ENCODE measurements at places on chromosomes 6 and 20.

DNA sequence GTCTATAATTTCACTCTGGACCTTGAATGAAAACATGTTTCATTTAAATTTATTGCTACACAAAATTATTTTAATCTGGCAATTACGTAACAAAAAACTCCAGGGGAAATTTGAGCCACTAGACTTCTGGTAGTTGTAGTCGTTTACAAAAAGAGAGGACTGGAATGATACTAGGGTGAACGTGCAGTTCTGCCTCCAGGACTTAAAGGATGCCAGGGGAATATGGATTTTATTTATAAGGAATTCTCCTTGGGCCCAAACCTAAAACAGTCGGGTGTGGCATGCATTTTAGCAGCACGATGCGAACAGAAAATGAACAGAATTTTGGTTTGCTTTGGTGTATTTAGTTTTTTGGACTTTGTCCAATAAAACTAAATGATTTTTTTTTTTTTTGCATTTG lies 76.9 kb downstream of the PRL start:
- peak; percentile 48 for DNase-seq

- DNase-seq: no peak
Measured at GRCh38 chr6:106156863-106157262, 70.7 kb downstream of the PRDM1 start.

GRCh38 chr6:148223424-148223842 lies 119.2 kb upstream of the SASH1 start:
- DNase-seq: no peak

- DNase-seq: peak; percentile 81
Measured at GRCh38 chr6:166460473-166461437, 78.0 kb upstream of the MPC1 start.

DNA sequence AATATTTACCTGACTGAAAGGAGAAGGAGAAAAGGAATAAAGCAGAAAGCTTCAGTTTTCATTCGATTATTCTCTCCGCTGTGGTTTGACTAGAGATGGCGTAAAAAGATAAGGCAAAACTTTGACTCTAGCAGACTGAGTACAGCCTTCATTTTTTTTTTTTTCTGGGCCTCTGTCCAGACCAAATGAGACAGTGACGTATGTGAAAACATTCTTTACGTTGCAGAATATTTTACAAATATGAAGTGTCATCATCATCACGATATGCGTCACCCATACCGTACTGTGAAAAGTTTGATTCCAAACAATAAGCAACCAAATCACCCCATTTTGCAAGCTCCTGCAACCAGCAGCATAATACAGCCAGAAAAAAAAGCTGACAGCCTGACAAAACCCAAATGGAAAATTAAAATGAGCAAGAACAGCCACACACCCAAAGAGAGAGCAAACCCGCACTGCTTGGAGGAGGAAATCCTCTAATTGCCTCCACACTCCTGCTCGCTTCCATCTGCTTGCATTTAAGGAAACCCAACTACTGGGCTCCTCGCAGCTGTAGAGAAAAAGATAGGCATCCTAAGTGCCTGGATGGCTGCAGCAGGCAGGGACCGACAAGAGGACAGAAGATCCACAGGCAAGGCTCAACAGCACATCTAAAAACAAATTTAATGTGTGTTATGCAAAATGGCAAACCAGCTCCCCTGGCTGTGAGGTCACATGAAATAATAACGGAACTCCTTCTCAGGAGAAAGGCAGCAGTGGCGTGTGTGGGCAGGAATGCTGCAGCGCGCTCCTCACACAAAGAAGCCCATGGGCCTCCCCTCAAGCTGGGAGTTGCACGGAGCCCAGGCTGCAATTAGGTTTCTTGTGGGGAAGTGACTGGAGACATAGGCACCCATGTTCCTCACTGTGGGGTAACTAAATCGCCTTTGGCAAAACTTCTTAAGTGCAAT lies 113.1 kb downstream of the FYN start:
- peak; percentile 36 for DNase-seq

GRCh38 chr20:16215041-16215440 lies 358.2 kb downstream of the KIF16B start:
- DNase-seq: no peak

- DNase-seq: no peak
Measured at GRCh38 chr6:56999049-56999448, 44.1 kb downstream of the BEND6 start.

- no peak for DNase-seq
Measured at GRCh38 chr20:43789593-43789992, 62.8 kb upstream of the GTSF1L start.

DNA sequence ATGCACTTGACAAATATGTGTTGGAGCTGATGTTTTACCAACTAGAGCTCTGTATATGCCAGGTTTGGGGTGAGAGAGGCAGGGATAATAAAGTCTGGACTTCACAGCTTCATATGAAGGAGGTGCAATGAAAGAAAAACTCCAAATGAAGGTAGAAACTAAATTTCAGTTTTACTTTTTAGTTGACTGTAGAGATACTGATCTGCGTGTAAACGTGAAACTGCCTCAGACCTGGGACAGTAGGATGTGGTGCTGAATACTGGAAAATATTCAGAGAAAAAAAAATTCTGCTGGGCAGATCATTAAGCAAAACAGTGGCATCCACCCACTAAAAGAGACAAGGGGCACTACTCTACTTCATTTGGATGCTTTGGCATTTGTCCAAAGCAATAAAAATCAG lies 94.5 kb downstream of the BACH2 start:
- DNase-seq: peak; percentile 12

- DNase-seq: no peak
Measured at GRCh38 chr6:15232836-15233510, 12.9 kb upstream of the JARID2 start.

- no peak for DNase-seq
Measured at GRCh38 chr6:96186516-96187195, 170.9 kb downstream of the FUT9 start.

DNA sequence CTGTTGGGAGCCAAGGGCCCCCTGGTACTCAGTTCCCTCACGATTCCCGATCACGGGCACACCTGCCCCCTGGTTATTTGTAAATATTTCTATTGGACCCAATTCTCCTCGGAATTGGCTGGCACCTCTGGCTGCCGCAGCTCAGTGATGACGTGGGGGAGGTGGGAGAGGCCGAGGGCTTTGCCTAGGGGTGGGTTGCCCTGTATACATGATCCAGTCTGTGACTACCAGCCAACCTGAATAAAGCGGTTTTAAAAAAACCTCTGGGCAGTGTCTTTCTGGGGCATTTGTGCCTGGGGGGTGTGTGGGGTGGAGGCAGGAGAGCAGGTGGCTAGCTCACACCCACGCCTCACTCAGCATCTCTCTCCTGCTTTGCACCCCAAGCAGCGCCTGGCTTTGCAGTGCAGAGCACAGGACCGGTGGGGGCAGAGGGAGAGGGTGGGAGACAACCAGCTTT lies 42.2 kb downstream of the VSTM2L start:
- no peak for DNase-seq

DNA sequence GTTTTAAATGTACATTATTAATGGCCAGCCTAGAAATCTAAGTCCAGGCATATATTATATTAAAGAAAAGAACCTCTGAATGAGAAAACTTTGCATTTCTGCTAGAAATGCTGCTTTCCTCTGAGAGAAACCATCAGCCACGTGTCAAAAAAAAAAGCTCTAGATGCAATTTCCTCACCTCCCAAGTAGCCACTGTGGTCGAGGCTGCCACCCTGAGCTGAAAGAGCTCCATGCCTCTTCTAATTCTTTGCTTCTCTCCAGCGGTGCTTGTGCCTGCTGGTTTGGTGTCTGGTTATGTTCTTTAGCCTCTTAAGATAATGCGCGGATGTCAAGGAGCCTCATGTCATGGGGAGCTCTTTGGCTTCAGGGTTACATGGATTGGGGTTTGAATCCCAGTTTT lies 316.0 kb downstream of the TFAP2C start:
- DNase-seq: no peak

DNA sequence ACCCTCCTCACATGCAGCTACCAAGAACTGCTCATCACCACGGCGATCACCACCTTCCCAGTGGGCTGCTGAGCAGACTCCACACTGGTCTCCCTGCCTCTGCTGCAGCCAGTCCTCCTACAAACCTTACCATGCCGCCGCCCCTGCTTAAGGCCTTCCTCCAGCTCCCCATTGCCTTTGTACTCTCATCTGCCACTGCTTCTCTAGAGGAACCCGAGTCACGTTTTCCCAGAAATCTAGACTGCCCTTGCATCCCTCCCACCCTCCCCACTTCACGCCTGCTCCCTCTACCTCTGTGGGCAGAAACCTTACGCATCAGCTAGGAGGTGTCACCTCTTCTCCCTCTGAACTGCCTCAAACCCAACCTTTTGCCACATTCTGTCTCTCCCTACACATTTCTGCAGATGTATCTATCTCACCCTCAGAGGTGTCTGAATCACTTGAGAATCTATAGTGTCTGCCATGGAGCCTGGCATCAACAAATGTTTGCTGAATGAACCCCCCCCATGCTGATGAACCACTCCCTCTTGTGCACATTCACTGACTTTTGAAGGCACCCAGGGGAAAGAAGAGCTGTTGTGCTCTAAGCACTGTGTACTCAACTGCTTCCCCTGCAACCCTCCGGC lies 4.3 kb downstream of the E2F1 start:
- DNase-seq: no peak

DNA sequence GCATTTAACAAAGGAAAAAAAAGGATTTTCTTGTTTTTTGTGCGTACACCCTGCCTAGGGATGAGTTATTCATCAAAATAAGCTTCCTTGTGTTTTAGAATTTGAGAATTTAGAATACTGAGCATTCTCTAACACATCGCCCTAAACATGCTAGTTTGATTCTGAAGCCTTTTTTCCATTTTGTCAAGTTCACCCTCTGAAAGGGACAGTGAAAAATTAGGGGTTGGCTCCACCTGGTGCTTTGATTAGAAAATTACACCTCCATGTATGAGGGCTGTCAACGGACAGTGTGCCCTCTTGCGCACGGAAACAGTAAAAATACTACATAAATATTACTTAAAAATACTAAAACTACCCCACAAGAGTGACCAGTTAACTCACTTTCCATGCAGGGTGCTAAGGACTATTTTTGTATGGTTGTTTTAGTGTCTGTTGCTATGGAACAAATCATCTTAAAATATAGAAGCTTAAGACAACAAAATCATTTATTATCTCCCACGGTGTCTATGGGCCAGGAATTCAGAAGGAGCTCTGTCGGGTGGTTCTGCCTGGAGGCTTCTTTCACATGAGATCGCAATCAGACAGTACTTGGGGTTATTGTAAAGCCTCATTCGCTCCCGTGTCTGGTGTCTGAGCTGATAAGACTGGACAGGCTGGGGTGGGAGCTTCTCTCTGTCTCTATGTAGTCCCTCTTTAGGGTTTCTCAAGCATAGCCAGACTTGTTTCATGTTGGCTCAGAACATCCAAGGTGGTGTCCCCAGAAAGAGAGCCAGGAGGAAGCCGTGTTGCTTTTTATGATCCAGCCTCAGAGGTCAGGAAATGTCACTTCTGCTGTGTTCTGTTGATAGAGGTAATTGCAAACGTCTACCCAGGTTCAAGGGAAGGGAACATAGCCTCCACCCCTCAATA lies 41.1 kb upstream of the TMEM170B start:
- DNase-seq: peak; percentile 73
